Naive thymus-derived CD4-positive, alpha-beta T cell (primary cell): ENCODE measurements at places on chromosomes 7 and 10.
A peak's percentile ranks its signal among the peaks of the same experiment; 100 is the strongest.

DNA sequence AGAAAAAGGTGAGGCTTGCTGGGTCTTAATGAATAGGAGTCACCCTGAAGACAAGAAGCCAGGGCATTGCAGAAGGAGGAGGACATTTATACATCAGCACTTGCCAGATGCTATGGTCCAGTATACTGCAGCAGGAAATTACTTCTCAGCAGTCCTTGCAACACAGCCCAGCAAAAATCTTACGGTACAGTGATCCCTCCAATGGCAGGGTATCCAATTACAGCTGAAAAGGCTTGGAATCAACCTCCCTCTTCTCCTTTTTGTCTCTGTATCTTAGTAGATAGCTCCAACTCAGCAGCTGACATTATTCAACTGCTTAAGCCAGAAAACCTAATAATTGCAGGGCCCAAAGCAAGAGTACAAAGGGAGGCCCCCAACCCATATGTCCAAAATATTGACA lies 128.3 kb upstream of the COBL start:
- no peak for DNase-seq

DNA sequence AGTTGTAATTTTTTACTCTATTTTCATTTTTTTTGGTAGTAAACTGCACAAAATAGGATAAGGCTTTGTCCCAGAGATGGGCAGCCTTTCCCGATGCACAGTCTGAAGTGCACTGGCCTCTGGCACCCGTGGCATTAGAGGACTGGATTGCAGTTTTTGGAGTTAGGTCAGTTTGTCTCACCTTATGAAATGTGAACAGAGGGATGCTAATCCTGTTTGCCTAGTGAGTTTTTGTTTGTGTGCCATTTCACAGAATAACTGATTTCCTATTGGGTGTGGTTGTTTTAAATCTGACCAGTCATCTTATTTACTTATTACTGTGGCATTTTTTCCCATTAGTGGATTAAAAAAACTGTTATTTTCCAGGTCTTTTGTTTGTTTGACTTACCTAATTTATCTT lies 109.5 kb upstream of the GATA3 start:
- DNase-seq, result no peak

- DNase-seq, result no peak
Observed at GRCh38 chr7:104883248-104883717, 130.7 kb upstream of the KMT2E start.

DNA sequence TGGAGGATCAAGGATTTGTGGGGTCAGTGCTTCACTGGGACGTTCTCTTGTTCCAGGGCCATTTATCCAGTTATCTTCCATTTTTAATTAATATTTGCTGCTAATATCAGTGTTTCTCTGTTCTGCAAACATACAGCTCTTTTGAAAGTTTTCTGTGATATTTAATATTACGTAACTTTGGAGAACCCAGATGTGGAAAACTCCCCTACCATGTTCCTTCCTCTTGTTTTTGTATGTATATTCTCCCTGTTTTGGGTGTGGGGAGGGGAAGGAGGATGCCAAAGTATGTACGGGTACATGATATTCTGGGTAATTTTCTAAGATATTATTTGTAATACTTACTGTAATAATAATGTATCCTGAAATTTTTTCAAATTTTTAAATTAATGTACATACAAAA lies 55.9 kb downstream of the MYO3A start:
- DNase-seq, result no peak

- DNase-seq, result no peak
Observed at GRCh38 chr7:12674861-12675260, 12.6 kb upstream of the ARL4A start.

DNA sequence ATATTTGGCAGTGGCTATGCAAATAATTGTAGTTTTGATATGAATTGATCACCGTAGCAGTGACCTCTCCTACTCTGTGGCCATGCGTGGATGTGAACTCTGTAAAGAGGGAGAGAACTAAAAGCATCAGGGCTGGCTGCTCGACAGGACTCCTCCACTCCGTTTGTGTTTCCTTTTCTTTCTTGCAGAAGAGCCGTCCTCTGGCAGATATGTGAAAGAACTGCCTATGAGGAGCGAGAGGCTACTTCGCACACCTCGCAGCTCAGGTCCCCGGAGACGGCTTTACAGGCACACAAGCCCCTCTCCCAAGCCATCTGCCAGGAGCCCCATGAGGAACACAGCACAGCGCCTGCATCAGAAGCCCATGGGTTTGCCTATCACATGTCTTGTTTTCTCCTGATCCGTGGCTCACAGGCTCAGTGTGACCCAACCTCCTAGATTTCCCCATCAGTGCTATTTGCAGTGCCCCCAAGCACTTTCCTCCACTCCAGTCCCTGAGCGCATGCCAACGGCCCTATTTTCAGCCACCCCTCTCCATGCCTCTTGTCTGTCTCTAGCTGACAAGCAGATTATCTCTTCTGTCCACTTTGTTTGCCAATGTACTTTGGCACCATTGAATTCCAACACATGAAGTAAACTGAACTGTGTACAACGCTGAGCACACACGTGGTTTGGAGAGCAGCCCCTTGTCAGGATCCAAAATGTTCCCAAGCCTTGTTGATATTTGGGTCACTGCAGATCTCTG lies 164.3 kb upstream of the AKR1E2 start:
- DNase-seq, result no peak

GRCh38 chr7:1351881-1352625 lies 107.2 kb downstream of the MICALL2 start:
- DNase-seq, result no peak

DNA sequence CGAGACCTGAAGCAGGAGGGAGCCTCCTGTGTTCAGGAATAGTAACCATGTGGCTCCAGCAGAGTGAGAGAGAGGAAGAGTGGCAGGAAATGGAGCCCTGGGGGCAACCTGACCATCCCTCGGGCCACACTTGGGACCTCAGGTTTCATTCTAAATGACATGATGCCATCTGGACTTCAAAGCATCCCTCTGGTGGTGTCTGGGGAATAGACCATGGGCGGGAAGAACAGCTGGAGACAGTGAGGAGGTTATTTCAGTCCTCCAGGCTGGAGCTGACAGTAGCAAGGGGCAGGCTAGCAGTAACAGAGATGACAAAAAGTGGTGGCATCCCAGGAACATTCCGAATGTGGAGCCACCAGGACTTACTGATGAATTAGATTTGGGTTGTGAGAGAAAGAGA lies 44.8 kb downstream of the AKR1B1 start:
- DNase-seq, result no peak

- no peak for DNase-seq
Observed at GRCh38 chr7:270351-270983, 19.5 kb upstream of the FOXL3 start.

GRCh38 chr7:13911909-13912308 lies 77.6 kb downstream of the ETV1 start:
- DNase-seq, result no peak

- DNase-seq, result no peak
Observed at GRCh38 chr10:95401704-95402469, 111.1 kb upstream of the PDLIM1 start.

DNA sequence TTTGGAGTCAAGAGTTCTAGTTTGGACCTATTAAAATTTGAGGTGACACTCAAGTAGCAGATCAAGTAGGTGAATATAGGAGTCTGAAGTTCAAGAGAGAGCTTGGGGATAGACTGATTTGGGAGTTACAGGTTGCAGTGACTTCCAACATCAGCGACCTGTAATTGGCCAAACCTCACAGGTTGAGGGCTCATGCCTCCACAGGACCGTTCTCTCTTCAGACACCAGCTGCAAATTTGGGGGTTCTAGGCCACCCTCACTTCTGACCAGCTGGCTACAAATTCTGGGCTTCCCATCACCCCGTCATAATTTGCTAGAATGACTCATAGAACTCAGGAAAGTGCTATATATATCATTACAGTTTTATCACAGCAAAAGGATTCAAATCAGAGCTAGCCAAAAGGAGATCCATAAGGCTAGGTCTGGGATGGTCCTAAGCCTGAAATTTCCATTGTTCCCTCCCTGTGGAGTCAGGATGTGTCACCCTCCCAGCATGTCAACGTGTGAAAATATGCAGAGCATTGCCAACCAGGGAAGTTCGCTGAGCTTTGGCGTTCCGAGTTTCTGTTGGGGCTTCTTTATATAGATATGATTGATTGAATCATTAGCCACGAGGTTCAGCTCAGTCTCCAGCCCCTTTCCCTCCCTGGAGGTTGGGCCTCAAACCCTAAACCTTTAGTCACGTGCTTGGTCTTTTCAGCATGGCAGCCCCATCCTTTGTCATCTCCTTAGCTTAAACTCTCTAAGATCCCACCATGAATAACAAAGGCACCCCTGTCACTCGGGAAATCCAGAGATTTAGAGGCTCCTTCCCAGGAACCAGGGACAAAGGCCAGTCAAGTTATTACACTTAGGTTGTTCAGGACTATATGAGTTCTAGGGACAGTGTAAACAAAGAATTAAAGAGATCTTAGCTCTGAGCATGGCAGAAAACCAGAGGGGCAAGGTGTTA lies 20.7 kb upstream of the ZNF212 start:
- DNase-seq, result no peak

- no peak for DNase-seq
Observed at GRCh38 chr10:59127991-59128390, 48.5 kb upstream of the PHYHIPL start.

DNA sequence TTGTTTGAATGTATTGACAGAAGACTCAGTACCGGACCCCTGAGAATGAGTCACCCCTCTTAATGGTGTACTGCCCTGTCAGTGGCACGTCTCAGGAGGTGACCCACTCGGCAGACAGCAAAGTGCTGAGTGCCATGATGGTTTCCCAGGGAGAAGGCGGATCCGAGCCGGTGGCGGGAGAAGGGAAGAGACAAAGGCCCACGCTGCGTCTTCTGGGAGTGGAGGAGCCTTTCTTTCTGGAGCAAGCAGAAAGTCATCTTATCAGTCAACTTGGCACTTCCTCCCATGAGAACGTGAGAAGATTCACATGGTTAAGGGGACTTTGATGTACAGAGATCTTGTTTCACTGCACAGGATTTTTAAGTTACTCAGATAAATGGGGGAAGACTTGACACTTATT lies 14.6 kb upstream of the PPP2R2D start:
- DNase-seq, result no peak

- no peak for DNase-seq
Observed at GRCh38 chr10:95333997-95334804, 43.4 kb upstream of the PDLIM1 start.

GRCh38 chr7:101779267-101779666 lies 38.2 kb upstream of the CUX1 start:
- DNase-seq, result no peak

GRCh38 chr10:110512461-110513187 lies 14.9 kb downstream of the DUSP5 start:
- peak; percentile 41 for DNase-seq

- no peak for DNase-seq
Observed at GRCh38 chr10:1360011-1360557, 303.9 kb downstream of the WDR37 start.

- no peak for DNase-seq
Observed at GRCh38 chr7:87511510-87511909, 36.0 kb upstream of the ABCB4 start.

DNA sequence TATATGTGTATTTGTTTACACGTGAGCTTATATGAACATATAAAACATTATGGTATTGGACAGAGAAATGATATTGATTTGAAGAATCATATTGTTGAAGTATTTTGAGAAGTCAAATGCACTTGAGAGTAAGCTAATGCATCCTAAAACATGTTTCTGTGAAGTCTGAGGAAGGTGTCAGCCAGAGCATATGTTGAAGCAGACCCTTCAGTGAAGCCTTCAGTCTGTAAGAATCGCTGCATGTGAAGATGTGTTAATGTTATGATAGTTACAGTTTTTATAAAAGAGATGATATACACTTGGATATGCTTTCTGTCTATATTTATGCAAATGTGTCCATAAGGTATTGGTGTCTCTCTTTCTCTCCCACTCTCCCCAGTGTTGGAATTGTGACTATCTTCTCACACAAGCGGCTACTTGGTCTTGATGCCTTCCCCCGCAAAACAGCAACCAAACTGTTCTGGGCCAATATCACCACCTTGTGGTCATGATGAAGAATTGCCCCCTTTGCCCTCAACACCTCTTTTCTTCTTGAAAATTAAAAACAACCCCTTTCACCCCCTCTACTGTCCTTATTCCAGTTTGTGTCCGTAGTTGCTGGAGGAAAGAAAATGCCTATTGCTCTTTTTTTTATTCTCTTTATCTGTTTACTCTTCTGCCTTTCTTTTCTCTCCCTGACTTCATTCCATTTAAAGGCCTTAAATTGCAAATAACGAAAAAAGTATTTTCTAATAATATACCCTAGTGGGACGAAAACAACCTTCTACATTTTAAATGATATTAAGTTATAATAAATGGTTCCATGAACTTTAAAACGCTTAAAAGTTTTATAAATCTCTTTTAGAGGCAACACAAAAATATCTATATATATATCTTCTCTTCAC lies 64.9 kb downstream of the IKZF1 start:
- DNase-seq, result peak; percentile 84

DNA sequence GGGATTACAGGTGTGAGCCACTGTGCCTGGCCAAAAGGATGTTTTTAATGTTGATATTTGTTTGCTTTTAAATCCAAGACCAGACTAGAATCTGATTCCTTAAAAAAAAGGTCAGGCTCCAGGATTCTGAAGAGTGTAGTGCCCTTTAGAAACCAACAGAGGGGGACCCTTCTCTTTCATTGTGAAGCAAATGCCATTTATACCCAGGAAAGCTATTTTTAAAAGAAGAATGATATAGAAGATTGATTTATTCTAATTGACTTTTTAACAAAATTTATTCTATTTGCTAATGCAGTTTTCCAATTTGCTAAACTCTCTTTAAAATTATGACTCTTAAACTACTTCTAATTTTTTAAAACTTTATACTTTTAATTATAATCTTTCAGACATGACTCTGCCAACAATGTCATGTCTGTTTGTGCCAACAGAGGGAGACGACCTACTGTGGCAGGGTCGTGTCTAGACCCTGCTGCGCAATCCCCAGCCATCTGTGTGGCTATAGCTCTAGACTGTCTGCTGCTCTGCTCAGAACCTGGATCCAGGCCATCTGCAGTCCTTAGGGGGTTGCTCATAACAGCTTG lies 201.0 kb upstream of the IMMP2L start:
- no peak for DNase-seq

GRCh38 chr10:119290301-119291048 lies 83.1 kb downstream of the GRK5 start:
- DNase-seq, result no peak

GRCh38 chr10:70905071-70906021 lies 17.0 kb upstream of the PCBD1 start:
- DNase-seq, result no peak

GRCh38 chr10:47018026-47018735 lies 107.0 kb downstream of the PTPN20 start:
- DNase-seq, result no peak

DNA sequence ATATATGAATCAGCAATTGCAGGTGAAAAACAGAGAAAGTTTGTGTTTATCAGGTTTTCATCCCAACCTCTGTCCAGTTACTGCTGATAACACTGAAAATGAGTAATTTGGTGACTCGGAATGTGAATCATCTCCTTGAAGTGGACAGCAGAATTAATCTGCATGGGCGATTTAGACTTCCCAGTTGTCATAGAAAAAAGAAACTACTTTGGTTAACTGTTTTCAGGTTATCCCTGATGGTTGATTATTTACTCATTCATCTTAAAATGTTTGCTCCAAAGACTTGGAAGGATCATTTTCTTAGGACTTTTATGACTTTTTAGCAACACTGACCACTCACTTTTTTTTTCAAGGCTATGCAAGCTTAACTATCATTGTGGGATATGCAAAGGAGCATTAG lies 504.1 kb upstream of the ANKRD30A start:
- no peak for DNase-seq

- DNase-seq, result no peak
Observed at GRCh38 chr7:70647801-70648498, 484.0 kb upstream of the GALNT17 start.

- DNase-seq, result no peak
Observed at GRCh38 chr7:116528008-116528789, 3.4 kb downstream of the CAV1 start.

- no peak for DNase-seq
Observed at GRCh38 chr7:84744385-84744784, 442.5 kb downstream of the SEMA3D start.
